Stimulated activated CD8-positive, alpha-beta memory T cell treated with anti-CD3 and anti-CD28 coated beads, Interleukin-15, amount 100 ng/mL, for 4 hours (primary cell): ENCODE measurements at places on chromosomes 6 and 20.

- DNase-seq: peak; percentile 54
Observed at GRCh38 chr20:39081255-39081654, 119.1 kb downstream of the DHX35 start.

- DNase-seq: no peak
Observed at GRCh38 chr6:71509191-71510005, 220.8 kb downstream of the OGFRL1 start.

- DNase-seq: no peak
Observed at GRCh38 chr6:144744720-144745119, 459.6 kb downstream of the UTRN start.

DNA sequence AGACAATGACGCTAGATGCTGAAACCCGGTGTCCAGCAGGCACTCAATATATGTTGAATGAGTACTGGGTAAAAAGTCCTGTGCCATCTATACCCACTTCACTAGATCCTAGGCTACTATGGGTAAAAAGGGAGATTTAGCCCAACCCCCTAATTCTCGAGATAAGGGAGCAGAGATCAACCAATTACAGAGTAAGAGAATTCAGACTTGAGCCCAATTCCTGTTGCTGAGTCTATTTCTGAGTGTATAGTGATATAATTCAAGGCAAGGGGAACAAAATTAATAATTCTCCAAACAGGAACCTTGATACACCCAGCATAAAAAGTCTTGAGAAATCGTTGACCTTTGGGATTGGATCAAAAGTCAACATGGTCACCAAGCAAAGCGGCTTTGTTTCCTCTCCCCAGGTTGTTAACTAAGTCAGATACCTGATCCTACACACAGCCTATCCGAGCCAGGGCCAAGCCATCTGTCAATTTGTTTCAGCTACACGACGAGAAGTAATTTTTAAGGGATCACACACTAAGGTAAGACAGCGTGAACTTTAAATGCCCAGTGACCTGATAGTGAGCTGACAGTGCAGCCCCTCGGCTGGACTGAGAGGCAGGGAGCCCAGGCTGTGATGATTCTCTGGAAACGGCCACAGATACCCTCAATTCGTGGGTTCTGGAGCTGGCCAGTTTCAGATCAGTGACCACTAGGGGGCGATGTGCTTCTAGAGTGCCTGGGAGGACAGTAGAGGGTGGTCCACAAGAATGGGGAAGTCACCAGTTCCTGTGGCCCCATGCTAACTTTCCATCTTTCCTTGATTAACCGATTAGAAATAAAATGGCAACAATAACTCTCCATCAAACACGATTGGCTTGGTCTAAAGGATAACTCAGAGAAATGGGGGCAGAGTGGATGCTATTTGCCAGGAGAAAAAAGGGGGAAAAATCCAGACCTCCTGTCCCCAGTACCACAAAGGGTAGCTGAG lies 46.2 kb downstream of the SLC22A23 start:
- peak; percentile 44 for DNase-seq

GRCh38 chr6:108755257-108756240 lies 92.7 kb upstream of the ARMC2 start:
- DNase-seq: no peak

- no peak for DNase-seq
Observed at GRCh38 chr20:16292226-16292880, 280.9 kb downstream of the KIF16B start.

DNA sequence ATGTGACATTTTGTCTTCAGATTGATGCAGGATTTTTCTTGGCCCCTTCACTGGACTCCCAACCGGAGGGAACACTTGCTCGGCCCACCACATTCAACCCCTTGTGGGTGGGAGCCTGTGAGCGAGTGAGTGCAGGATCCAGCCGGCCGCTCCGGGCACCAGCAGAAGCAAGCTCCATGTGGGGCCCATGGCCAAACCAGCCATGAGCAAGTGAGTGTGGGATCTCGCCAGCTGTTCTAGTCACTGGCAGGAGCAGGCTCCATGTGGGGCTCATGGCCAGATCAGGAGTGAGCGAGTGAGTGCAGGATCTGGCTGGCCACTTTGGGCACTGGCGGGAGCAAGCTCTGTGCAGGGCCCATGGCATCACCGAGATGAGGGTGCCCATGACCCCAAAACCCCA lies 42.6 kb downstream of the OSTM1 start:
- DNase-seq: no peak

- DNase-seq: no peak
Observed at GRCh38 chr6:141744194-141744925, 388.4 kb upstream of the GJE1 start.

DNA sequence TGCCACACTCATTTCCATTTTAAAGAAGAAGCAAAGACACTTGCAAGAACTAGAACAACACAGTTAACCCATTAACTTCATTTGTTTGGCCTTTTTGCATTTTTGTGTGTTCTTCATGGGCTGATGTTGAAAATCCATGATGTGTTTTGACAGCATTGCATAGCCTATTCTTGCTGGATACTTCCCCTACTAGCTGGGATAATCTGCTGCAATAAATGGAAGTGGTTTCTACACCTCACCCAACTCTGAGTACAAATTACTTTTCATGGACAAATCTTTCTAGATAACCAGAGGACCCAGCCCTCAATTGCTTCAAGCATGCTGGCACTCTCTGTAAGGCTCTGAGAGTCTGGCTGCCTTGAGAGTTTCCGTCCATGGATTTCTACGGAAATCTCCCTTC lies 26.5 kb downstream of the CST9L start:
- DNase-seq: no peak

DNA sequence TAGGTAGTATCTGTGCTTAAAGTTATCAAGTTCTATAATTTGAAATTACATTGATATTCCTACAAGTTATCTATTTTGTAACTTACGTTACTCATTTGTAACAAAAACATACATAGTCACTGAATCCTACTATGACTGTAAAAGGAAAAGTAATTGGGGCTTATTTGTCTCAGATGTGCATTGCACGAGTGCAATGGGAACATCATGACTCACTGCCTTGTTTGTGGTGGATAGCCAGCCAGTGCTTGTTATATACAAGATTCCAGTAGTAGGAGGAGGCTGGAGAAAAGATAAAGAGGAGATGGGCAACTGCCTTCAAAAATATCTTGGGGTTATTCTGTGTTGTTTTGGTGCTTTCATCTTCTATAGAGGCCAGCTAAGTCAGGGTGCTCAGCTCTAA lies 164.1 kb downstream of the RNF144B start:
- no peak for DNase-seq

DNA sequence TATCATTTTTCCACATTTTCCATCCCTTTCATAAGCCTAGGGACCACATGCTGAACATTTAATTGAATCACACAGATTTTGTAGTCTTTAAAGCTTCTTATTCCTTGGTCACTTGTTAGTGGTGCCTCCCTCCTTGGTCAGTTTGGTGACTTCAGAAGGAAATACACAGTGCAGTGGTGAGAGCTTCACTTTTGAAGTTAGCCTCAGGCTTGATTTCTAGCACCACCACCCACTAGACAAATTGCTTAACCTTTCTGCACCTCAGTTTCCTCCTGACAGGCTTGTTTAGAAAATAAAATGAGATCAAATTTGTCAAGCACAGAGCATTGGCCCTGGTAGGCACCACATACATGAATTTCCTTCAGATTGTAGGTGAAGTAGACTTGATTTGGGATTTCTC lies 91.7 kb downstream of the FOXO3 start:
- no peak for DNase-seq

- no peak for DNase-seq
Observed at GRCh38 chr6:360349-360748, 31.2 kb upstream of the IRF4 start.

DNA sequence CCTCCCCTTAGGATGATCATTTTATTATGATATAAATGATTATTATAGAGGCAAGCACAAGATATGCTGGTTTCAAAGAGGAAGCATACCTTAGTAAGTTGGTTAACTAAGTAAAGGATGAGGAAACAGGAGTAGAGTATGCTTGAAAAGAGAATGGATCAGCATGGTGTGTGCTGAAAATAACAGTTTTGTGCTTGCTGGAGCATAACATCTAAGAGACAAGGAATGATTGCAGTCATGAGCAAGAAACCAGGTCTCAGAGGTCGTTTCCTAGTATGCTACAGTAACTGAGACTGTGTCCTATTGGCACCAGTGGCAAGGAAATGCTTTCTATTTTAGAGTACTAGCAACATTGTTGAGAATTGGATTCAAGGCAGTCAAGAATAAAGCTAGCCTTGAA lies 34.1 kb downstream of the CDC40 start:
- no peak for DNase-seq

DNA sequence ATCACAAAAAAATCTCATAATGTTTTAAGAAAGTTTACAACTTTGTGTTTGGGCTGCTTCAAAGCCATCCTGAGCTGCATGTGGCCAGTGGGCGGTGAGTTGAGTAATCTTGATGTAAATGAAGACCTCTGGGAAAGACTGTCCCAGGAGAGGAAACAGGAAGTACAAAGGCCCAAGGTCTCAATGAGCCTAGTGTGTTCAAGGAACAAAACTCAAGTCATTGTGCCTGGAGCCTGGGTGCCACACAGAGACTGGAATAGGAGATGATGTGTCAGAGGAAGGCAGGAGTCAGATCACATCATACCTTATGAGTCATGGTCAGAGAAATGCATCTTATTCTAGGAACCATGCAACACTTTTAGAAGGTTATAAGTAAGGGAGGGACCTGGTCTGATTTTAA lies 51.5 kb downstream of the COL19A1 start:
- no peak for DNase-seq

DNA sequence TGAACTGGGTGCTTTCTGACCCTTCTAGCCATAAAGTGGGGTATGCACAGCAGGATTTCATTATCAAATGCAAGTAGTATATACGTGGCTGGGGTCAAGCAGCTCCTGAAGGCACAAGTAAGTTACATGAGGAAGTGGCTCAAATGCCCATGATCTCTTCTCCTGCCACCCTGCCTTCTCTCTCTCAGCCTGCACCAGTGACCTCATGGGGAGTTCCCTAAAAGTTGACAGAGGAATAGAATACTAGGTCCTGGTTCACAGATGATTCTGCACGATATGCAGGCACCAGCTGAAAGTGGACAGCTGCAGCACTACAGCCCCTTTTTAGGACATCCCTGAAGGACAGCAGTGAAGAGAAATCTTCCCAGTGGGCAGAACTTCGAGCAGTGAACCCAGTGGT lies 282.0 kb downstream of the BCKDHB start:
- no peak for DNase-seq
